ENCODE measurements at places on chromosomes 16 and 17.

DNA sequence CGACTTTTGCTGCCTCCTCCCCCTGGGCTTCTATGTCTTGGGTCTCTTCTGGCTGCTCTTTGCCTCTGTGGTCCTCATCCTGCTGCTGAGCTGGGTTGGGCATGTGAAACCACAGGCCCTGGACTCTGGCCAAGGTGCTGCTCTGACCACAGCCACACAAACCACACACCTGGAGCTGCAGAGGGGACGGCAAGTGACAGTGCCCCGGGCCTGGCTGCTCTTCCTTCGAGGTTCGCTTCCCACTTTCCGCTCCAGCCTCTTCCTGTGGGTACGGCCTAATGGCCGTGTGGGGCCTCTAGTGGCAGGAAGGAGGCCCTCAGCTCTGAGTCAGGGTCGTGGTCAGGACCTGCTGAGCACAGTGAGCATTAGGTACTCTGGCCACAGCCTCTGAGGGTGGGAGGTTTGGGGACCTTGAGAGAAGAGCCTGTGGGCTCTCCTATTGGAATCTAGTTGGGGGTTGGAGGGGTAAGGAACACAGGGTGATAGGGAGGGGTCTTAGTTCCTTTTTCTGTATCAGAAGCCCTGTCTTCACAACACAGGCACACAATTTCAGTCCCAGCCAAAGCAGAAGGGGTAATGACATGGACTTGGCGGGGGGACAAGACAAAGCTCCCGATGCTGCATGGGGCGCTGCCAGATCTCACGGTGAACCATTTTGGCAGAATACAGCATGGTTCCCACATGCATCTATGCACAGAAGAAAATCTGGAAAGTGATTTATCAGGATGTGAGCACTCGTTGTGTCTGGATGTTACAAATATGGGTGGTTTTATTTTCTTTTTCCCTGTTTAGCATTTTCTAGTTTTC, 2.3 kb downstream of the GP1BA start:
- peak; percentile 62 for DNase-seq

DNA sequence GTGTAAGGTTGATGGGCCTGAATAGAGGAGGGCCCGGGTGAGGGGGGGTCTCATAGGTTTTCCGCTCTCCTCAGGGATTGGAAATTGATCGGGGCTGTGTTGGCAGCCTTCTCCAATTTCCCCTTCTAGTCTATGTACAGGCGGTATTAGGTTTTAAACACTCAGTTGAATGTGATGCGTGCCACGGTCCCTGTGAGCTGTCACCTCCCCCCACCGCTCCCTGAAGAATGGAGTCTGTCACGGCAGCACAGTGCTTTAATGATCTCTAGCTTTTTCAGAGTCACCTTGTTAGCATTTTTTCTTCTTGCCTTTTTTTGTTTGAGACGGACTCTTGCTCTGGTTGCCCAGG, 800 bp downstream of the COX4I1 start:
- no peak for DNase-seq

- no peak for DNase-seq
These were observed 1.2 kb downstream of the EVI2A start for GRCh38 chr17:31320241-31320640.

DNA sequence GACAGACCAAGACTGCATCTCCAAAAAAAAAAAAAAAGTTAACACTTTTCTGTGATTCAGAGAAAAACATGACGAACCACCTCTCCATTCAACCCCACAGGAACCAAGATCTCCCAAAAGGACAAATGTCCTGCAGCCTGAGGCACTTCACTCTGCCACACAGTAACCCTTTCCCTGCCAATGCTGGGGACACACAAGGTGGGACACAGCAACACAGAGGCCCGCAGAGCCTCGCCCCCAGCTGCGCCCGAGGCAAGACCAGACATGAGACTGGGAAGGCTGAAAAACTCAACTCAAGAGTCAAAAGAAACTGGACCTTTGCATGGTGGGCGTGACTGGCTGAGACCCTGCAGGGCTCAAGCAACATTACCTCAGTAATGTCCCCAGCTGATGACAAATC, 34.0 kb downstream of the FANCA start:
- DNase-seq, result no peak

GRCh38 chr17:77320044-77320440, 179.3 kb downstream of the SEC14L1 start:
- DNase-seq, result peak; percentile 62

GRCh38 chr16:22073350-22073749, 19.0 kb upstream of the VWA3A start:
- DNase-seq, result no peak

DNA sequence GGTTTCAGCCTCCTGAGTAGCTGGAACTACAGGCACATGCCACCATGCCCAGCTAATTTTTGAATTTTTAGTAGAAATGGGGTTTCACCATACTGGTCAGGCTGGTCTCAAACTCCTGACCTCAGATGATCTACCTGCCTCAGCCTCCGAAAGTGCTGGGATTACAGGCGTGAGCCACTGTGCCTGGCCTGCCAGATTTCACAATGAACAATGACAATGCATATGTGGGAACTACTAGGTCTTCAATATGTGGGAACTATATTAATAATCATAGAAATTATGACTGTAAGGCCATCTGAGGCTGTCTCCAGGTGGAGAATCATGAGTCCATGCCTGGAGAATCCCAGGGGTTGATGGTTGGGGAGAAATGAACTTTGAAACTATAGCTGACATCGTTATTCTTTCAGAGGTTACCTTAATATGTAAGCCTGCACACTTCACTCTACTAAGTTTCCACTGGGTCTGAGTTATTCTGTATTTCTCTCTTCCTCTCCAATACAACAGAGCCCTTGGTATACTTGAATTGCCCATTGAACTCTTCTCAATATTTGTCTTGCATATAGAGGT, 7.2 kb upstream of the DRC7 start:
- DNase-seq, result no peak

- no peak for DNase-seq
These were observed 59.3 kb downstream of the USP10 start for GRCh38 chr16:84759061-84759460.

DNA sequence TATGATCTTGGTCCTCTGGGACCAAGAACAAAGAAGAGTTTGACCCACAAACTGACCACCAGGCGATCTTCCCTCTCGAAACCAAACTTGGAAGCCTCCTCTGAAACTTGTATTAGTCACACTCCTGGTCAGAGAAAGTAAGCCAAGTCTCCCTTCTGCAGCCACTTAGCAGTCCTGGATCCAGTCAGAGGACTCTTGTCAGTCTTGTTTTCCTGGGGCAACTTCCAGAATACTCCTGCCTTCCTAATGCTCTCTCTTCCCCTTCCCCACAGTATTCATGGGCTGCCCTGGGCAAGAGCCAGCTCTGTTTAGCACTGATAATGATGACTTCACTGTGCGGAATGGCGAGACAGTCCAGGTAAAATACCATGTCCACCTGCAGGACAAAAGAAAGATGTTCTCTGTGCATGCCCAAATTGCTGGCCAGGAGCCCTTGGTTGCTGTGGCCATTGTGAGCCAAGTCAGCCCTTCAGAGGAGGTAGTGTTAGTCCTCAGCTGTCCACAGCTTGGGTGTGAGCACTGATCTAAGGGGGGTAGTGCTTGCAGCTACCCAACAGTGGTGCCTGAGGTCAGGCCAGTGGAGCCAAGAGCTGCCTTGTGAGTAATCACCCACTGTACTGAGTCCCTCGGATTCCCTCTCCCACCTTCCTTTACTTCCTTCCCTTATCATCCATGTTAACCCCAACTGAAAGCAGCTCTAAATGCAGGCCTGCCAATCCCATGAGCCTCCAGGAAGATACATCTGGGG, 31.2 kb downstream of the CDH3 start:
- DNase-seq, result no peak

DNA sequence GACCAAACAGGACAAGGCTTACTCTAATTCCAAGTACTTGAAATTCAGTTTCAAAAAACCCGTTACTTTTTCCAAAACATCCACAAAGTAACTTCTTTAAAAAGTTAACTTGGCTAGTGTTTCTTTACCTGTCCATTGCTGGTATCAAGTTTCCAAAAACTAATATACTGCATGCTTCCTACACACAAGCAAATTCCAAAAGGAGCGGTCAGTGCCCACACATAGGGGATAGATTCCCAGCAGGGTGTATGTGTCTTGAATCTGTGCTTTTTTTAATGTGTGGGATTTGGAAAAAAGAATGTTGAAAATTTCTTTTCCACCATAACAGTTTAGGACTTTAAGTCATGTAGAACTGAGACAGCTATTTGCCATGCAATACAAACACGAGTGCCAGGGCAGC, 367.8 kb upstream of the SOX9 start:
- DNase-seq, result no peak

GRCh38 chr16:89054261-89054661, 39.4 kb upstream of the ACSF3 start:
- no peak for DNase-seq

DNA sequence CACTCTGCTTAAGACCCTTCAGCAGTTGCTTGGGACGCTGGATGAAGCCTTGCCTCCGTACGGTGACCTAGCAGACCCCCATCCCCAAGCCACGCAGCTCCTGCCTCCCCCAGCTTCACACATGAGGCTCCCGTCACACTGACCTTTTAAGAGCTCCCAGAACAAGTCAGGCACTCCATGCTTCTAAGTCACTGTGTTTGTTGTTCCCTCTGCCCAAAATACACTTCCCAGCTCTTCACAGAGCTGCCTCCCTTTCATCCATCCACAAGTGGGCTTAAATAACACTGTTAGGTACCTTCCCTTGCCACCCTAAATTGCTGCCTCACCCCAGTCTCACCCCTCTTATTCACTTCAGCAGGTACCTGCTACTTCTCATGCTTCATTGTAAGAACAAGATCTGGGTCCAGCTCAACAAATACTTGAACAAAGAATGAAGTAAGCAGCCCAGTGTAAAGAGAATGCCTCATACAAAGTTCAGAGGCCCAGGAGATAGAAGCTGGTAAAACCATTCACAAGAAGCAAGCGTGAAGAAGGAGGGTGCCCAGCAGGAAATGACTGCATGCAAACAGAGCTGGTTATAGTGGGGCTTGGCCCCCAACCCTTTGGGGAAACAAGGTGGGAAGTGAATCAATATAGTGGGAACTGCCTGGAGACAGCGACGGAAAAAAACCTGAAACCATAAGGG, 5.8 kb downstream of the ZC3H7A start:
- no peak for DNase-seq

- no peak for DNase-seq
These were observed 35.6 kb downstream of the ELAC2 start for GRCh38 chr17:12982224-12982623.

DNA sequence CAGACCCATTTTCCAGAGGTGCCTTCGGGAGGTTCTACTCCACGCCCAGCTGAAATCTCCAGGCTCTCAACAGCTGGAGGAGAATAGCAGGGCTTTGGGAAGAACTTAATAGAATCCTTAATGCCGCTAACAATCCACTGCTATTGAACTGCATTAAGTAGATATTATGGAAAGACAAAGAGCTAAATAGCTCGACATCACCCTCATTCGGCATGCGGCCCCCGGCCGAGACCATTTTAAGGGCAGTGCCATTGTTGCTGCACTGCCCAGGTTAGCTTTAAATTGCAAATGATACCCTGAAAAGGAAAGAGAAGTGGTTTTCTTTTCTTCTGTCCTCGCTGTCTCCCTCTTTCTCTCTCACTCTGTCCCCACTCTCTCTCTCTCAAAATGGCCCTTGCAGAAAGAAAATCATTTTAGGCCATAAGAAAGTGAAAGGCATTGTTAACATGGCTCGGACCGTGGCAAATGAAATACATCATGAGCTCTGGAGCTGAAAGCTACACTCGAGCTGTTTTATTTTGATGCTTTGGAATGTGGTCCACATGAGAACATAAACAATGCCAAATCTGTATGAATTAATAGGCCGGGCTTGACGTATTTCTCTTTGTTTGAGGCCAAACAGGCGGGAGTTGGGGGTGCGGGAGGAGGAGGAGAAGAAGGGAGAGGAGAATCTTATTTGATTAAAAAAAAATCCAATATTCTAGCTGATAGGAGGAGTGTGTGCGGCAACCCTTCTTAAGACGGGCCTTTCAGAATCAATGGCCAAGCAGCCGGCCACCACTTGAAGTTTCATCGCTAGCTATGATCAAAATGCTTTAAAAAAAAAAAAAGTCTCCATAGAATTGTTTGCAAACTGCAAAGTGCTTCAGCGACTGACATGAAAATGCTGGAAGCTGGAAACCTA, 298.8 kb upstream of the IRX3 start:
- DNase-seq, result no peak

DNA sequence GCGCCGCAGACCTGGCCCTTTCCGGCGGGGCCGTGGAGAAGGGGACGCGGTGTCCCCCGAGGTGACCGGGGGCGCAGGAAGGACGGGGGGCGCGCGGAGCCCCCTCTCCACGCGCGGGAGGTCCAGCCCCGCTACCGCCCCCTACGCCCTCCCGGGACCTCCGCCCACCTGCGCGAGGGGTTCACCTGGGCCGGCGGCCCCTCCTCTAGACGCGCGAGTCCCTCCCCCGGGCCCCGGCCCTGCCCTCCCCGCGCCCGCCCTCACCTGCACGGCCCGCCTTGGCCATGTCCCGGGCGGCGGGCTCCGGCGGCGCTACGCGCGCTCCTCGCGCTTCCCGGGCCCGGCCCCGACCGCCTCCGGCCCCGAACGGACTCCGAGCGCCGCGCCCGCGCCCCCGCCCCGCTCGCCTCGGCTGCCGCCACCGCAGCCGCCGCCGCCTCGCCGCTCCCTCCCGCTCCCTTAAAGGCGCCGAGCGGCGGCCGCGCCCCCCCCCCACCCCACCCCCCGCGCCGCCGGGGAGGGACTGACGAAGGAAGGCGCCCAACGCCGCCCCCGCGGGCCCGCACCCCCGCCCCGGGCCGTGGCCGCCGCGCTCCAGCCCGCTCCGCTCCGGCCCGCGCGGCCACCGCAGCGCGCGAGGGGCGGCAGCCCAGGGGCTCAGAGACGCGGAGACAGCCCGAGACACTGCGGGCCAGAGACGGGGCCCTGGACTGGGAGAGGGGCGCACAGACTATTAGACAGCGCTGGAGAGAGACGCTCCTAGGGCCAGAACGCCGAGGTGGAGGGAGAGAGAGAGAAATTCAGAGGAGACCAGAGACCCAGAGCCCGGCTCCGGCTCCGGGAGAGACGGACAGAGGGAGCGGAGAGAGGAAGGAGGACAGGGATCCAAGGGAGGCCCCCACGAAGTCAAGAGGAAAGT, at the start of gene PITPNM3:
Gene PITPNM3, minus strand, starts transcription at position 435 of the 919 bp plus-strand sequence. Its CDS starts 149 bp downstream, at position 286.
- no peak for DNase-seq

DNA sequence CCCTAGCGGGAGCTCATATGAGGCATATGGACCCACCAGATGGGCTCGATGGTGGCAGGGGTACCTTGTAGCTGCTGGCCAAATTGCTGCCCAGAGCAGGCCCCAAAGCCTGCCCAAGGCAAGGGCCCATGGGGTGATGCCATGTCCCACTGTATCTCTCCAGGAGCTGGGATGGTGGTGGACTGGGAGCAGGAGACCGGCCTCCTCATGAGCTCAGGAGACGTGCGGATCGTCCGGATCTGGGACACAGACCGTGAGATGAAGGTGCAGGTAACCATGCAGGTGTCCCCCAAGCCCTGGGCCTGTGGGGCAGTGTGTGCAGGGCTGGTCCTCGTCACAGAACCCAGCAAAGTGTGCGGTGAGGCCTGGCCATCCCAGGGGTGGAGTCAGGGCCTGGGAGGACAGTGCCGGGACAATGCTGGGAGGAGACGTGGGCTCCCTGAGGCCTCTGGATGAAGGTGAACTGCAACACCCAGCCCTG, 34.1 kb upstream of the CHMP6 start:
- DNase-seq, result no peak

GRCh38 chr16:73480381-73480780, 432.5 kb upstream of the ZFHX3 start:
- no peak for DNase-seq

GRCh38 chr16:27287887-27288286, 19.3 kb upstream of the NSMCE1 start:
- peak; percentile 77 for DNase-seq

All from suppressor macrophage treated with lipopolysaccharide for 4 hours (primary cell).